ENCODE measurements at places on chromosomes 16 and 17.

DNA sequence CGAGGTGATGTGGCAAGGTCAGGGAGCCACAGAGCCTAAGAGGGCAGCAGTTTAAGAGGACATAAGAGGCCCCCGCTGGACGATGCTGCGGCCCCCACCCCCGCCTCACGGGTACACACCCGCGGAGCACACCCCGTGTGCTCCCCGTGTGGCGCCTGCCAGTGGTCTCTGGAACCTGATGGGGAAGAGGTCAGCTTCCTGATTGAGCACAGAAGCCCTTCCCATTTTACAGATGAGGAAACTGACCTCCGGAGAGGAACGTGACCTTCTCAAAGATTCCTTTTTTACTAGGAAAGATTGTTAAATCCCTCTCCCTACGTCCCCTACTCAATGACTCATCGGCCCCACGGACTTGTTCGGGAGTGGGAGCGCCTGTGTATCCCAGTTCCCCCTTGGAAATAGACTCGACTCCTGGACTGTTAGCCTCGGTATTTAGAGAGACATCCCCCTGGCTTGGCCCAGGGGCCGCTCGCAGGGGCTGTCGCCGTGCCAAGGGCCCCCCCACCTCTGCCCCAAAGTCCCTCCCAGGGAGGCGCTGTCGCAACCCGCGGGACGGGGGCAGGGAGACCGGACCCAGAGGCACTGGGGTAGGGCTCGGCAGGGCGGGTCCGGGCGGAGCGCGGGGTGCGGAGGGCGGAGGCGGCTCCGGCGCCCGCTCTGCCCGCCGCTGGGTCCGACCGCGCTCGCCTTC is at the start of gene ABCC3:
Gene ABCC3 (plus strand): TSS at position 658 of the 691 bp plus-strand sequence. CDS start 56 bp downstream, outside the sequence.
- no peak for DNase-seq

- DNase-seq, result no peak
Measured at GRCh38 chr16:88290850-88291830, 91.6 kb upstream of the ZNF469 start.

- no peak for DNase-seq
Measured at GRCh38 chr17:66620528-66620927, 214.4 kb upstream of the CACNG5 start.

GRCh38 chr16:56068314-56068713 is 123.0 kb upstream of the GNAO1 start:
- DNase-seq, result no peak

GRCh38 chr16:87445486-87445885 is 47.3 kb downstream of the ZCCHC14 start:
- no peak for DNase-seq

DNA sequence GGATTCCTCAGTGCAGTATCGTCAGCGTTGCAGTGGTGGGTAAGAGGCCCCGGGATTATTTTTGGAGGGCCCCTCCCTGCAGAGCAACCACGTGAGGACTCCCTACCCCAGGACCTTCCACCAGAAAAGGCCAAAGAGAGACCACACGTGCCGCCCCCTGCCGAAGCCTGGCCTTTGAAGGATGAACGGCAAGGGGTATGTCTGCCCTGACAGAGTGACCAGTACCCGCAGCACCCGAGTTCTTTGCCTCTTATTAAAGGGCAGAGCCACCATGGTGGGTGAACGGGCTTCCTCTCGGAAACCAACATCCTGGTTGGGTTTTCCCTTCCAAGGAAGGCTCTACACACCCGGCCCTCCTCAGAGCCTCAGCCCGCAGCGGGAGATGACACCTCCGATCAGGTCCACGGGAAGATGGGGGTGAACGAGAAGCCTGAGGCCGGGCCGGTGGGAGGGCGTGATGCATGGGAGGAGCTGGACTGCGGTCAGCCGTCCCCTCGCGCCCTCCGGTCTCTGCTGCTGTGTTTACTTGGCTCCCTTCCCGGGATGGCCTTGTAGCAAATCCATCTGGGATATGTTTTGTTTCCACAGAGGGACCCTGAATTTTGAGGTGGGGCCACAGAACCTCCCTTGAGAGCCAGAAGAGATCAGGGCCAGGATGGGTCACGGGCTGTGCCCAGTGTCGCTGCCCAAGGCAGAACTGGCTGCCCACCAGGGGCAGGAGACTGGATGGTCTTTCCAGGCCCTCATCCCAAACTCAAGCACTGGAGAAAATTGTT is 49.1 kb downstream of the TBC1D16 start:
- DNase-seq, result no peak

DNA sequence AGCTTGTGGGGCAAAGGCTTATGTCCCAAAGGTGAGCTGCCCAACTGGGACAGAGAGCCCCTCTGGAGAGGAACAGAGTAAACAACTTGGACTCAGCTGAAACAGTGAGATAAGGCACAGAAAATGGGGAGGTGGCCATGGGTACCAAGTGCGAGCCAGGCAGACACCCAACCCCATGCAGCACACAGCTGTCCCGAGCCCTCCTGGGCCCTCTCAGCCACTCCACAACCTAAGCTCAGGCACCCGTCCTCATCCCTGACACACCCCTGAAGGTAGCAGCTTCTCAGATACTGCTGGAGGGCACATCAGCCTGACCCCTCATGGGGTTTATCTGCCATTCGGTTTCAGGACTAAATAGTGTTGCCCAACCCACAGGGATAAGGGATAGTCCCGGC is 4.8 kb upstream of the GFOD2 start:
- DNase-seq, result no peak

DNA sequence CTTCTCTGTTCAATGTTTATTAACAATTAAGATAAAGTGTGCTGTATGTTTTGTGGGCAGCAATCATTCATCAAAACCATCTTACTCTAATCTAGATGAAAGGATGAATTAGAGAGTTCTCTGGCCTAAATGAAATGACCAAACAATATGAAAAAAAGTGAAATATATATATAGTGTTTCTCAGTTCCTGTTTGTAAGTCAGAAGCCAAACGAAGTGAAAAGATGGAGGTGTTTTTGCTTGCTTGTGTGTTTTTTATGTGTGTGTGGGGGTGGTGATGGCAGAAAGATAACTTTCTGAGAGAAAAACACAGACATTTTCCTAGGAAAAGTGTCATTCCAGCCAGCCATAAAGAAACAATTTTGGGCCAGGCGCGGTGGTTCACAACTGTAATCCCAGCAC is 138.6 kb downstream of the CDH8 start:
- no peak for DNase-seq

DNA sequence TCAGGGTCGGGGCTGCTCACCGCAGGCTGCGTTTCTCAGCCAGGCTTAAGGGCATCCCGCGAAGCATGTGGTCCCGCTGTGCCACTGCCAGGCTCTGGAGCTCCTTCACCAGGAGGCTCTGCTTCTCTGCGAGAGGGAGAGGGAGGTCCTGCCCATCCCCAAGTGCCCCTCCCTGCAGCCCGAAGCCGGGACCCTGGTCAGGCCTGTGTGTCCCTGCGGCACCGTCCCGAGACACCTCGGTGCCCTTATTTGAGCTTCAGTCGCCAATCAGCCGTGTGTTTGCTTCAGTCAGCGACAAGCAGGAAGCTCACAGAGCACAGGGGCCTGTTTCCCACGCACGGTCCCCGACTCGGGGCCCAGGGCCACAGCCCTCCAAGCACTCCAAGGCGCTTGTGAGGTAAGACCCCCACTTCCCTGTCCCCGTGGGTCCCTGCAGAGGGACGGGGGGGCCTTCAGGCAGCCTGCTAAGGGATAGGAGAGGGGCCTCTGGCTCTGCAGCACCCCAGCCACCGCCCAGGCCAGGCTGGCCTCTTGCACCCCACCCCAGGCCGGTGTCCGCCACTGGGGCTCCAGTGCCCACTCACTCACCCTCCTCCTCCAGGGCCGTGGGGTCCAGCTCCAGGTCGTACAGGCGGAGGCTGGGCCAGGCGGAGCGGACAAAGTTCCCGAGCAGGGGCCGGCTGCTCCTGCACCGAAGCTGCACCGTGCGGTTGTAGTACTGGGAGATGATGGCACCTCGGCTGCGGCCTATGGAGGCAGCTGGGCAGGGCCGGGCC is 3.2 kb downstream of the TMC6 start:
- no peak for DNase-seq

DNA sequence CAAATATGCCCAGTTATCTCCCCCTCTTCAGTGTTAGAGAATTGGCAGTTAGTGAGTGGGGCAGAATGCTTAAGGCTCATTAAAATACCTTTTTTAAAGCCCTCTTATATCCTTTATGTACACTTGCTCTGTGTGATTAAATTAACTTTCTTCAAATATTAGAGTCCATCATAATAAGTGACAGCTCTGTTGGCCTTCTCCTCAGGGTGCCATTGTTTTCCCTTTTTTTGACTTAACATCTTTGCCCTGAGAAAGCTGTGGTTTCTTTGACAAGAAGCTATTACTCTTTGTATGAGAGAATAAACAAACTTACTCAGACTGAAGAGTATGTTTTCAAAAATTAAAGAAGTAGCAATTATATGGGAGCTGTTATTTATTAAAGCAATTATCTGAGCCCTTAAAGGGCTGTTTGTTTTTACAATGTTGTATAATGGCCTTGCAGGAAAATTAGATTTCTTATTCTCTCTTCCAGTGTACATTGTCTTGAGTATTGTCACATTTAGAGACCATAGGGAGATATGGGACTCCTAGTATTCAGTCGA is 13.4 kb downstream of the RBBP6 start:
- no peak for DNase-seq

GRCh38 chr17:49442041-49442440 is 27.4 kb upstream of the PHB1 start:
- no peak for DNase-seq

DNA sequence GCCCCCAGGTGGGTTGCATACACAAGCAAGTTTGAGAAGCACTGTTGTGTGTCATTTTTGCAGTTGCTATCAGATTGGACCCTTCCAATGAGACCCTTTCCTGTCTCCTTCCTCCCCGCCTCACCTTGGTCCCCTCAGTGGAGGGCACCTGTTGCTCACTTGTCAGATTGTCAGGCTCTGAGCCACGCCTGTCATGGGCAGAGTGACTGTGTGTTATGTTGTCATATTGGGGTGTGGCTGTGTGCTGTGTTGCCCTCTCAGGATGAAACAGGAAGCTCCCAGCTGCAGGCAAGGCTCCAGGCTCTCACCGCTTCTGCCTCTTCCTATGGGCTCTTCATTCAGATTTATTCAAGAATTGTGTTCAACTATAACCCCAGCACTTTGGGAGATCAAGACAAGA is 302.9 kb downstream of the CPPED1 start:
- no peak for DNase-seq

DNA sequence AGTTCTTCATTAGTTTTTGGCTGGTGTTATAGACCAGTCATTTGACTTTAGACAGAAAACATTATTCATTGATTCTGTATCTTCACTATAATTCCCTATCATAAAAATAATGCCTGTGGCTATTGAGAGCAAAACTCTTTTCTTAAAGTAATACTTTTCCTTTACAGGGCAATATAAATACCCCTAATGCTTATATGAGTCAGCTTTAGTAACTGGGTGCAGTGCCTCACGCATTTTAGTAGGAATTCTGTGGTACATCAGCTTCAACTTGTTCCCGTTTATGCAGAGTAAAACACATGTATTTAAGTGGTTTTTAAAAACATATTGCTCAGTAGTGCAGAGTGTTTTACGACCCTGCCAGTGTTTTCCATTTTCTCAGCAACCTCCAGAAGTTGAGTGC is 68.1 kb downstream of the SEC14L1 start:
- DNase-seq, result no peak

- DNase-seq, result no peak
Measured at GRCh38 chr16:4184038-4184702, 57.7 kb downstream of the SRL start.
